ENCODE measurements at places on chromosomes 1 and 21. TPM values are rescaled to one million over a fixed set of nuclear protein-coding genes. Genes with fewer than 3 reads are reported as not detected.
A peak's percentile ranks its signal among the peaks of the same experiment; 100 is the strongest.

Gene RNU1-3
- 2,033 TPM for total RNA-seq

Gene CD247
- total RNA-seq, result 196 TPM

Gene RAB13
- 7.6 TPM for total RNA-seq

GRCh38 chr1:217009376-217009775 is 286.1 kb upstream of the ESRRG start:
- H3K4me3 ChIP-seq, result no peak overlapping the region
- no peaks in the 10 kb centered on the region for H3K27me3 ChIP-seq
- no peaks in the 10 kb centered on the region for H3K4me1 ChIP-seq
- no peak overlapping the region for H3K27ac ChIP-seq
- no peaks in the 10 kb centered on the region for H3K36me3 ChIP-seq
- no peak for DNase-seq

- no peaks in the 10 kb centered on the region for H3K4me1 ChIP-seq
- no peak for DNase-seq
- H3K4me3 ChIP-seq, result no peak overlapping the region
- H3K27me3 ChIP-seq, result peaks cover 2% of the 10 kb centered on the region
Measured at GRCh38 chr1:184366997-184367396, 19.8 kb upstream of the C1orf21 start.

- DNase-seq, result no peak
- H3K36me3 ChIP-seq, result no peaks in the 10 kb centered on the region
- H3K4me3 ChIP-seq, result no peak overlapping the region
- H3K4me1 ChIP-seq, result no peaks in the 10 kb centered on the region
Measured at GRCh38 chr1:5408401-5408800, 583.8 kb downstream of the NPHP4 start.

- no peaks in the 10 kb centered on the region for H3K27me3 ChIP-seq
- peak overlapping the region; percentile 64 for H3K4me3 ChIP-seq
- peak overlapping the region; percentile 98 for H3K27ac ChIP-seq
- peak; percentile 44 for DNase-seq
- H3K36me3 ChIP-seq, result peaks cover 12% of the 10 kb centered on the region
Measured at GRCh38 chr1:59020151-59020997, 236.5 kb upstream of the JUN start.

GRCh38 chr1:110542725-110543124 is 23.8 kb upstream of the KCNA10 start:
- no peak overlapping the region for H3K27ac ChIP-seq
- no peak for DNase-seq
- H3K27me3 ChIP-seq, result peaks cover 15% of the 10 kb centered on the region
- H3K4me3 ChIP-seq, result no peak overlapping the region

DNA sequence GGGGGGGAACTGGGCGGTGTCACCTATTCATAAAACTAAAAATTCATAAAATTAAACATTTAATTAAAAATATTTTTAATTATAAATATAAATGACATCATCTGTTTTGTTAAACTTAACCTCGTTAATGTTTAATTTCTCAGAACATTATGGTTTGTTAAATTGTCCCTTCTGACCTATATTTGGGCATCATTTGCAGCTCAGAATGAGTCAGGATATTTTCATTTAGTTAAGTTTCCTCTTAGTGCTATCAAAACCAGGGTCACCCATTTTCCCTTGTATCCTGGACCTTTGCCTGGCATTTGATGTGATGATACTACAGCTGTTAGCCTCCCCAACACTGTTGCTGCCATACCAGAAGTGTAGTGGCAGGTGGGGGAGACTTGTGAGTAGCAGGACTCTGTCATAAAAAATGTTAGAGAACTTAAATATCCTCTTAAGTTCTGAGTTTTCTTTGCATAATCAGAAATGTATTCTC is 30.3 kb downstream of the TSNAX start:
- H3K27me3 ChIP-seq, result no peaks in the 10 kb centered on the region
- no peak overlapping the region for H3K27ac ChIP-seq
- no peak for DNase-seq

- H3K27me3 ChIP-seq, result peaks cover 2% of the 10 kb centered on the region
- H3K4me1 ChIP-seq, result no peaks in the 10 kb centered on the region
- H3K27ac ChIP-seq, result no peak overlapping the region
- no peak for DNase-seq
- no peaks in the 10 kb centered on the region for H3K36me3 ChIP-seq
- H3K4me3 ChIP-seq, result no peak overlapping the region
Measured at GRCh38 chr1:178966312-178966711, 59.4 kb upstream of the FAM20B start.

DNA sequence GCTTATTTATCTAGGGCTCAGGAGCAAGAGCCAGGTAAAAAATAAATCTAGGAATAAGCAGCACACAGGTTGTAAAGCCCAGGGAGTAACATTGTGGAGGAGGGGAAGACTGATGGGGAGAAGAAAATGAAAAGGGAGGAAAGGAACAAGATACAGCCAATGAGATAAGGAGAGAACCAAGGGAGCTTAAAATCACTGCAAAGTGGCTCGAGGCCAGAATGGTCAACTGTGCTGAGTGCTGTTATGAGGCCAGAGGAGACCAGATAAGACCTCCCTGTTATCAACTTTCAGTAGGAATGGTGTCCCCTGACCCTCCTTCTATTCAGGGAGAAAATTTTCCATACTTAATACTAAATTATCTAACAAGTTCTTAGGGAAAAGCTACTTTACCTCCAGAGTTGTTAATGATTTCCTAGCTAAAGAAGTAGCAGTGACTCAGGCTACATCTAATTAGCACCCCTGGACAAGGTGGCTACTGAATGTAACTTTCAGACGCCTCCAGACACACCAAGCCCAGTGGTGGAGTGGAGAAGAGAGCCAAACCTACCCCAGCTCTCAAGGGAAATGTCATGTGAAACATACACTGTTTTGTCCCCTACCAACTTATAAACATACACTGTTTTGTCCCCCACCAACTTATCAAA is 25.5 kb downstream of the ENAH start:
- H3K4me3 ChIP-seq, result no peak overlapping the region
- no peaks in the 10 kb centered on the region for H3K36me3 ChIP-seq
- no peak for DNase-seq
- no peaks in the 10 kb centered on the region for H3K4me1 ChIP-seq

- H3K27ac ChIP-seq, result no peak overlapping the region
- no peak overlapping the region for H3K4me3 ChIP-seq
- DNase-seq, result no peak
- H3K27me3 ChIP-seq, result no peaks in the 10 kb centered on the region
Measured at GRCh38 chr1:9281908-9282695, 10.6 kb upstream of the SPSB1 start.

Data from activated T-helper 2 cell treated with anti-CD3 and anti-CD28 coated beads, Interferon-gamma antibody, Interleukin-2, Interleukin-4, amounts not matched to agents 10 μg/mL and 5 μg/mL and 100 μg/mL, durations not matched to agents 14 hours and 24 hours and 36 hours (primary cell).